Stimulated activated CD4-positive, alpha-beta T cell treated with anti-CD3 and anti-CD28 coated beads, Interleukin-4, amount 100 ng/mL, for 4 hours (primary cell): ENCODE measurements at places on chromosomes 13 and 19.

DNA sequence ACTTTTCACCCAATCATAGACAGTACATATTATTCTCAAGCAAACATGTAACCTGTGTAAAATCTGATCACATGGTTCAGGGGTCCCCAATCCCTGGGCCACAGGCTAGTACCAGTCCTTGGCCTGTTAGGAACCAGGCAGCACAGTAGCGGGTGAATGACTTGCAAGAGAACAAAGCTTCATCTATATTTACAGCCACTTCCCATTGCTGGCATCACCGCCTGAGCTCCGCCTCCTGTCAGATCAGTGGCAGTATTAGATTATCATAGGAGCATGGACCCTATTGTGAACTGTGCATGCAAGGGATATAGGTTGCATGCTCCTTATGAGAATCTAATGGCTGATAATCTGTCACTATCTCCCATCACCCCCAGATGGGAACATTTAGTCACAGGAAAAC is 133.1 kb downstream of the MAB21L1 start:
- DNase-seq, result no peak

GRCh38 chr19:32469795-32470194 is 64.2 kb downstream of the DPY19L3 start:
- no peak for DNase-seq

DNA sequence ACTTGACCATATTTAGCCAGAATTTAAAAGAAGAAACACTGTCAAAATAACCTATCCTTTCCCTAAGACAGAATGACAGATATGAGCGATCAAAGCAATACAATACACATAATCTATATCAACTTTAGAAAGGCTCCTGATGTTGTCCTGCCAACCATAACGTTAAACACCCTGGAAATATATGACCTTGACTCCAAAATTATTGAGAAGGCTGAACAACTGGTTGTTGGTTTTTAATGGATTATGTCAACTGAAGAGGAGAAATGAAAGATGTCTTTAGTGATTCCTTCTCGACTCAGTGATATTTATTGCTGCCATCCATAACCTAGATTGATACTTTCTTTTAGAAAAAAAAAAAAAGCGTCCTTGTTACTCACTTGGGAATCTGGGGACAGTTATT is 957.2 kb downstream of the SLITRK1 start:
- no peak for DNase-seq

DNA sequence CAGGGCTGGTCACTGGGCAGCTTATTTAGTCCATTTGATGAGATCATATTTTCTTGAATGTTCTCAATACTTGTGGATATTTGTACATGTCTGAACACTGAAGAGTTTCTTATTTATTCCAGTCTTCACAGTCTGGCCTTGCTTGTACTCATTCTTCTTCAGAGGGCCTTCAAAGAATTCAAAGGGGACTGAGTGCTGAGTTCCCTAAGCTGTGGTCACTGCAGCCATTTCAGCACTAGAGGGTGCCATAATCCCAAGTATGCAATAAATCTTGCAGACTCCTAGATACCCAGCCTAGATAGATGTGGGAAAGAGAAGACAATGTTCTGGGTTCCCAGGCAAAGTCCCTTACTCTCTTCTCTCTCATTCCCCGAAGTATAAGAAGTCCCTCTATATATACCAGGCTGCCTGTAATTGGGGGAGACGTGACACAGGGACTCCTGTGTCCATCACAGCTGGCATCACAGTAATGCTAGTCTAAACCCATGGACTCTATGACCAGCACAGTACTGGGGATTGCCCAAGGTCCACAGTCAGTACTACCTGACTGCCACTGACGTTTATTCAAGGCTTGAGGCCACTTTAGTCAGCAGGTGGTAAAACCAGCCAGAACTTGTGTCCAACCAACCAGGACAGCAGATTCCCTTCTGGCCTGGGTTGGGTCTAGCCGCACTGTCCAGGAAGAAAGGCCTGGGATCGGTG is 8.9 kb upstream of the VN1R1 start:
- no peak for DNase-seq

- DNase-seq, result no peak
Observed at GRCh38 chr13:59856281-59856810, 307.4 kb downstream of the DIAPH3 start.

GRCh38 chr19:2192862-2193261 is 29.1 kb downstream of the DOT1L start:
- no peak for DNase-seq
